ENCODE measurements at places on chromosomes 5 and 9.

DNA sequence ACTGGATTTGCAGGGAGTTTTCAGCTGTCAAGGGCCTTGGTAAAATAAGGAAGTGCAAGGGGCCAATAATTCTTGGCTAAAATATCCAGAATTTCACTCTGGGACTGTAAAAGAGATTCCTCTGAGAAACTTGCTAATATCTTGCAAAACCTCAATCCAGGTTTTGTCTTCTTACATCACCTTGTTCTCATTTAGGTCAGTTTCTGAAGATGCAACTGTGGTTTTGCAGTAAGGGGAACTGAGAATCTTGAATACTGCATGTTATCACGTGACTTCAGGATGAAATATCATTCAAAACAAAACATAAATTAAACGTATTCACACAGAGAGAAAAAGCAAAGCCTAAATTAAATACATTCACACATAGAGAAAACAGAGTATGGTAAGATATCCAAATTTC lies 35.0 kb upstream of the RIC1 start:
- no peak for DNase-seq

DNA sequence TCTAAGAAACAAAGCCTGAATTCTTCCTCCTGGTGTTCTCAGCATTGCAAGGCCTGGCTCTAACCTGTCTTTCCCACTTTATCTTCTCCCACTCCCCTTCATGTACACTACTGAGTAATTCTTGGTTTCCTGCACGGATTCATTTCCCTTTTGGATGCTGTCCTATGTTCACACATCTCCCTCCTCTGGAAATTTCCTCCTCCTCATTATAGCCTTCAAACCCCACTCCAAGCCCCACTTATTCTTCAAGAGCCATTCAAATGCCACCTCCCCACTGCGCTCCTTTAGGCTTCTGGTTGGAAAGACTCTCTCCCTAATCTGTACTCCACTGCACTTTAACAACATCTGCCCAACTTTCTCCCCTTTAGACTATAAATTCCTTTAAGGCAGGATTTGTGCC lies 28.2 kb upstream of the C5orf63 start:
- DNase-seq = no peak

- no peak for DNase-seq
Measured at GRCh38 chr5:143139585-143139984, 263.9 kb downstream of the NR3C1 start.

- DNase-seq = peak; percentile 32
Measured at GRCh38 chr9:95129476-95130291, 187.8 kb downstream of the FANCC start.

GRCh38 chr9:105195259-105195658 lies 49.2 kb upstream of the SLC44A1 start:
- no peak for DNase-seq

- no peak for DNase-seq
Measured at GRCh38 chr5:132761321-132762240, 14.4 kb downstream of the CCNI2 start.

- DNase-seq = no peak
Measured at GRCh38 chr5:36230151-36230790, 11.5 kb downstream of the NADK2 start.

- DNase-seq = no peak
Measured at GRCh38 chr9:10613419-10613818, 617 bp upstream of the PTPRD start.

DNA sequence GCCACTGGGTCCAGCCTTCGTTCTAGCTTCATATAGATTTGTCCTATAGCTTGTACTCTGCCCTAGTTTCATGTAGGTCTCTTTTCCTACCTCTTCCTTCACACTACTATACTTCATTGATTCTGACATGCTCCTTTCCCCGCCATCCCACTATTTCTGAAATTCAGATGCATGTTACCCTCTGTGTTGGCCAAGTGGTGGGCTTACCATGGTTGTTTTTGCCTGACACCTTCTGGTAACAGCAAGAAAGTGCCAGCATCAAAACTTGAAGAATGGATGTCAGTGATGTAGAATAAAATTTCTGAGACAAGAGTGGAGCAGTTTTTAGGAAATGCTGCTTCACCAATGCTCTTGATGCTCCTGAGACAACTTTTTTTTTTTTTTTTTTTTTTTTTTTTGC lies 19.5 kb upstream of the SERINC5 start:
- DNase-seq = no peak

DNA sequence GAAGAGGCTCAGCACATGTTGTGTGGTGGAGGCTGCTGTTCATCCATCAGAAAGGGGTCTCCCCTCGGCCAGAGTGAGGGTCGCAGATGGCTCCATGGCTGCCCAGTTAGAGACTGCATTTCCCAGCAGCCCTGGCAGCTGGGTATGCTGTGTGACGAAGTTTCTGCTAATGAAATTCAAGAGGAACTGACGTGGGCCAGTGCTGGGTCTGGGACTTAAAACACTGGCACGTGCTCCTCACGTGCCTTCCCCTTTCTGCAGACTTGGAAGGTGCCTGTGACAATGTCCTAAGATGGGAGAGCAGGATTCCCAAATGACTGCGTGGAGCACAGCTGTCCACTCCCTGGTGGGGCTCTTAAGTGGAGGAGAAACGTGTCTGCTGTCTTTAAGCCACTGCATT lies 114.5 kb upstream of the RAPGEF1 start:
- DNase-seq = no peak

DNA sequence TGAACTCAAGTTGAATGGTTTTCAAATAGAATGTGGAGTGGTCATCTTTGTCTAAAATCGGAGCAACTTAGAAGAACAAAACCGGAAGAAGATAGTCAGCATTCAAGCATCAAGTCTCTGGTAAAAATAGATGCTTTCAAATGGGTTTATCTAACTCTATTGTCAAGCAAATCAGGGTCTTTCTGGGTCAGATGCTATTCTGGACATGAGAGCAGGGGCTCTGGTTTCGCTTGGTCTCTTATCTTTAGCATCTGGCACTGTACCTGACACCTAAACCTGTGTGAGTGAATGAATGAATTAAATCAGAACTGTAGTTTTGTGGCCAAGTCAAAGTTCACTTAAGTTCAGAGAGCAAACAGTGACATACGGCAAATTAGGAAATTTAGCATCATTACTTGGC lies 173.5 kb downstream of the SLIT3 start:
- no peak for DNase-seq

DNA sequence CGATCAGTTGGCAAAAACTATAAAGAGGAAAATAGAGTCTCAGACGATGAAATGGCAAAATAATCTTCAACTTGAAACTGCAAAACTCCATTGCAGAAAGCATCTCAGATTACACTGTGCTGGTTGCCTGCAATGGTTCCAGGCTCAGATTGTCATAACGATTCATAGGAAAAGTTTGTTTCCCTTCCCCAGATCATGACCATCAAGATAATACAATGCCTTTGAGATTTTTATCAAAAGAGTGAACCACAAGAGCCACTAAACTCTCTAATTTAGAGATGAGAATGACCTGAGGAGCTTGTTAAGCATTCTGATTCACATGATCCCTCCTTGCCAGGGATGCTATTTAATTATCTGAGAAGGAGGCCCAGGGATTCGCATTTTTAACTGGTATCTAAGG lies 52.6 kb upstream of the ITGA1 start:
- DNase-seq = no peak

- DNase-seq = no peak
Measured at GRCh38 chr9:134569626-134570025, 72.0 kb upstream of the COL5A1 start.

GRCh38 chr5:140794595-140795258 lies at the start of gene PCDHA2:
PCDHA2 (plus strand) TSS chr5:140794852.
- no peak for DNase-seq

- DNase-seq = no peak
Measured at GRCh38 chr9:132384376-132384775, 22.3 kb downstream of the TTF1 start.

- DNase-seq = no peak
Measured at GRCh38 chr5:1850324-1851154, 32.2 kb downstream of the IRX4 start.

- DNase-seq = no peak
Measured at GRCh38 chr9:19631181-19631580, 157.7 kb downstream of the SLC24A2 start.

GRCh38 chr9:136370687-136371532 lies 2.6 kb downstream of the CARD9 start:
- no peak for DNase-seq

- DNase-seq = no peak
Measured at GRCh38 chr5:57683036-57683630, 200.5 kb upstream of the ACTBL2 start.

- no peak for DNase-seq
Measured at GRCh38 chr5:121702682-121703081, 149.0 kb upstream of the FTMT start.

- no peak for DNase-seq
Measured at GRCh38 chr5:38799556-38800377, 46.0 kb upstream of the OSMR start.

DNA sequence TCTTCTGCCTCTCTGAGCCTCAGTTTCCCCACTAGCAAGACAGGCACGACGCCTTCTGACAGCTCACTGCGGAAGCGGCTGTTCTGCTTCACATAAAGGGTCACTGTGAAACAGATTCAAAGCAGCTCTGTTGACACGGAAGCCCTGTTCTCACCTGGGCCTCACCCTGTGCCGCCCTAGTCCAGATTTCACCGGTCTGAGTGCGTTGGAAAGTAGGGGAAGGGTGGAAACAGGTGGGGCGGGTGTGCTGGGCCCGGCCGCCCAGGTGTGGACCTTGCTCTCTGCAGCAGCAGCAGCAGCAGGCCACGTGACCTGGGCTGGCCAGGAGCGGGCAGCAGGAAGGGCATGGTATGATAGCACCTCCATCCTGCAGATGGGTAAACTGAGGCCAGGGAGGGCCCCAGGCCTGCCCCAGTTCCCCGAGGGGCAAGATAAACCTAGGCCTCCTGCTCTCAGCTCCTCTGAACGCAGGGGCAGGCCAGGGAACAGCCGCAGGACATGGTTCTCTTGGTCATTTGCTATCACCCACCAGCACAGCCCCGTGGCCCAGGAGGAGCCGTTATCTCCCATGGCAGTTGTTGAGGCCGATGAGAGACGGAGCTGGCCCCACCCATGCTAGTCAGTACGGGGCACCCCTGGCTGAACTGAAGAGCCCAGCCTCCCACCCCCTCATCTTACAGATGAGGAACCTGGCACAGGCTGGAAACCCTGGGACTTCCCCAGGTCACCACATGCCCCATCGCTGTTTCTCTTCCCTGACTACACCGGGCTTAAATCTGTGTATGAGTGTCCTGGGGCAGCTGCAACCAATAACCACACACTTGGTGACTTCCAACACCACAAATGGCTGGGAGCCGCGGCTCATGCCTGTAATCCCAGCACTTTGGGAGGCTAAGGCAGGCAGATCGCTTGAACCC lies 12.1 kb downstream of the PTGES2 start:
- peak; percentile 50 for DNase-seq

DNA sequence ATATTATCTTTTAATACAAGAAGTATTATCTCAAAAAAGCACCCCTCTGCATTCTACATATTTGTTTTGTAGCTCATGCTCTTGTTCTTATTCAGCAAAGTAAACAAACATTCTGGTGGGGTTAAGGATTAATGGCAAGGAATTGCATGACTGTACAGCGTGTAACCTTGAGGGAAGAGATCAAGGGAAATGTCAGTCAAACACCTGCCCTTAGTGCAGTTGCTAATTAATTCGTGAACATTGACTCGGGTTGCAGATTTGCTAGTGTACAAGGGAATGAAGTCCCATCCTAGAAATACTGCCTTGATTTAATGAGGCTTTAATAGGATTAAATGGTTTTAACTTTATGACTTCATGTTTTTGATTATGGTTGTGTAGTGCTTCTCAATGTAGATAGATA lies 1758.1 kb downstream of the MAT2B start:
- no peak for DNase-seq

GRCh38 chr5:68147659-68148058 lies 67.9 kb upstream of the PIK3R1 start:
- DNase-seq = no peak

GRCh38 chr5:41641621-41642020 lies 131.2 kb upstream of the PLCXD3 start:
- DNase-seq = no peak

GRCh38 chr5:157918811-157919742 lies 60.1 kb upstream of the CLINT1 start:
- peak; percentile 74 for DNase-seq

DNA sequence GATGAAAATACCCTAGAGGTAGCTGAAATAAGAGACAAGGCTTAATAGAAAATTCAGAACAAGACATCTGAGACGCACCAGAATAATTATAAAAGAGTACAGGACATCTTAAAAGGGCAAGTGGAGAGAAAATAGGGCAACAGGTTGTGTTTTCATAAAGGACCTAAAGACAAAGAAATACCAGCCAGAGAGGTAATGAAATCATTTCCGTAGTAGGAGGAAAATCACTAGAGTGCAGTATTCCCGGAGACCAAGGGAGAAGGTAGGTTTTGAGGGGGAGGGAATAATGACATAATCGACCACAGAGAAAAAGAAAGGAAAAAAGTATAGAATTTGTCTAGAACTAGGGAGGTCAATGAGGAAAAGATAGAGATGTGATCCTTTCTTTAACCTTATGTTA lies 26.2 kb upstream of the CTNNAL1 start:
- no peak for DNase-seq

DNA sequence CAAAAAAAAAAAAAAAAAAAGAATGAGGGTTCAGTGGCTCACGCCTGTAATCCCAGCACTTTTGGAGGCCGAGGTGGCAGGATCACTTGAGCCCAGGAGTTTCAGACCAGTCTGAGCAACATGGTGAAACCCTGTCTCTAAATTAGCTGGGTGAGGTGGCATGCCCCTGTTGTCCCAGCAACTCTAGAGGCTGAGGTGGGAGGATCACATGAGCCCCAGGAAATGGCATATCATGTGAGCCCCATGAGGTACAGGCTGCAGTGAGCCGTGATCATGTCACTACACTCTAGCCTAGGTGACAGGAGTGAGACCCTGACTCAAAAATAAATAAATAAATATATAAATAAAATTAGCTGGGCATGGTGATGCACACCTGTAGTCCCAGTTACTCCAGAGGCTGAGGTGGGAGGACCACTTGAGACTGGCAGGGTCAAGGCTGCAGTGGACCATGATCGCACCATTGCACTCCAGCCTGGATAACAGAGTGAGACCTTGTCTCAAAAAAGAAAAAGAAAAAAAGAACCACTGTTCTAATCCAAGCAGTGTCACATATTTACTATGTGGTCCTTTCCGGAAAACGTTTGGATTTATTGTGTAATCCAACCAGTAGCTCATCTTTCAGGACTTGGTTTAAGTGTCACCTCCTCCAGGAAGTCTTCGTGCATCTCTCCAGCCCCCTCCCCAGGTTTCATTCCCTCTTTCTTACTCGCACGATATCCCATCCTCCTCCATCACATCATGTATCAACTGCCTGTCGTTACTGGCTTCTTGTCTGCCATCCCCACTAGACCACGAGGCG lies 12.3 kb upstream of the SPOUT1 start:
- DNase-seq = no peak

Measured in thyroid gland (tissue), 4 donors.